Activated CD4-positive, alpha-beta T cell treated with anti-CD3 and anti-CD28 coated beads for 48 hours (primary cell): ENCODE measurements at places on chromosomes 1 and 21.

DNA sequence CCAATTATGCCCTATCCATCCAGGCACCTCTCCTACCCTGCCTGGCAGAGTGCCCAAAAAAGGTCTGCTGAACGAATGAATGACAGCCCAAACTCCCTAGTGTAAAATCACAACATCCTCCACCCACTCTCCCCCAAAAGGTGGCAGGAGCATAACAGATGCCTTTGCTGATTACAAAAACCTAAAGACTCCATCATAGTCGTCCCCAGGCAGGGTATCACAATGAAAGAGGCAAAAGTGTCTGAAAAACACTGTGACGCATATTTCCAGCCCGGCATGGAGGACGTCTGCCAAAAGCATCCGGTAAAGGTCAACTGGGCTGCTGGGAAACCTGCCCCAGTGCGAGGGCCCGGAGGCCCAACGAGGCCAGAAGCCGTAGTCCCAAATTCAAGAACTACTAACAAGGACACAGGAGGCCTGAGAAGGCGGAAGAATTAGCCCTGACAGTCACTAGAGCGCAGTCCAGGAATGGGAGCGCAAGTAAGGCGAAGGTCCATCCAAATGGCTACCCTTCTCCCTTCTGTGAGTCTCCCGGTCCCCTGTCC lies 576 bp downstream of the SMIM12 start:
- DNase-seq = peak; percentile 63

GRCh38 chr1:246801241-246802020 lies 77.2 kb downstream of the SCCPDH start:
- DNase-seq = no peak

- DNase-seq = peak; percentile 8
Measured at GRCh38 chr1:7177021-7177420, 391.8 kb downstream of the CAMTA1 start.

GRCh38 chr1:81873946-81874345 lies 73.2 kb downstream of the ADGRL2 start:
- DNase-seq = no peak

GRCh38 chr21:16342932-16343331 lies 613.1 kb downstream of the USP25 start:
- DNase-seq = no peak

DNA sequence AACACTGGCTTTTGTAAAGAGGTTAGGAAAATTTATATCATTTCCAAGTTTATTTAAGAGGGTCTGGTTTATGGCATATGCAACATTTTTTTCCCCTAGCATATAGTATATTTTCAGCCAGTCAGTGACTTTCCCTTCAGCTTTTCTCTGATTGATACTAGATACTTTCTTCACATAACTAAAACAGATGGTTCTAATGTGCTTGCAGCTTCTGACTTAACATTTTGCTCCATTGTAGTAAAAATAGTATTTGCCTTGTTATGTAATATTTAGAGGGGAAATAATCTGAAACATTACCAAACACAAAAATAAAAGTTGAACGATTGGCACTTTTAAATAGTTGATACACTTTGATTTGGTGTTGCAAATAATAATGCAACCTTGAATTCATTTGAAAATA lies 191.7 kb downstream of the GPR52 start:
- no peak for DNase-seq

GRCh38 chr1:112251766-112252506 lies 144.1 kb upstream of the CTTNBP2NL start:
- DNase-seq = no peak

GRCh38 chr1:108644984-108645383 lies 15.9 kb downstream of the HENMT1 start:
- DNase-seq = peak; percentile 43

- no peak for DNase-seq
Measured at GRCh38 chr1:217090060-217090911, 367.1 kb upstream of the ESRRG start.
